ENCODE measurements at places on chromosomes 7 and 10.

- H3K4me3 ChIP-seq, result no peak overlapping the region
- peaks cover 4% of the 10 kb centered on the region for H3K27me3 ChIP-seq
- no peak for DNase-seq
Measured at GRCh38 chr7:38162036-38162435, 16.0 kb upstream of the STARD3NL start.

DNA sequence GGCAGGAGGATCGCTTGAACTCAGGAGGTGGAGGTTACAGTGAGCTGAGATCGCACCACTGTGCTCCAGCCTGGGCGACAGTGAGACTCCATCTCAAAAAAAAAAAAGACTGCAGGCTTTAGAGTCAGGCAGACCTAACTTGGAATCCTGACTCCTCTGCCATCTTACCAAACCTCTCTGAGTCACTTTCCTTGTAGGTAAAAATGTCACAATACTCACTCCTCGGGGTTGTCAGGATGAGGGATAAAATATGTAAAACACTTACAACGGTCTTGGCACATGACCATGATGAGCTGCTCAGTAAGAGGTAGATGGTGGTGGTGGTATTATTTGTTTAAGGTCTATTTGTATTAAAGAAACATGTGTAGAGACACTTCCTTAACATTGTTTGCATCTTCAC, 154.1 kb upstream of the PDE1C start:
- H3K4me3 ChIP-seq, result no peak overlapping the region
- no peaks in the 10 kb centered on the region for H3K4me1 ChIP-seq
- no peak for DNase-seq
- no peak overlapping the region for H3K27ac ChIP-seq
- H3K27me3 ChIP-seq, result peaks cover 4% of the 10 kb centered on the region

GRCh38 chr10:100817268-100817839, 72.0 kb downstream of the PAX2 start:
- H3K4me1 ChIP-seq, result peaks cover 2% of the 10 kb centered on the region
- H3K4me3 ChIP-seq, result no peak overlapping the region
- no peak overlapping the region for H3K27ac ChIP-seq
- DNase-seq, result no peak
- H3K36me3 ChIP-seq, result no peaks in the 10 kb centered on the region
- peaks cover 20% of the 10 kb centered on the region for H3K27me3 ChIP-seq

DNA sequence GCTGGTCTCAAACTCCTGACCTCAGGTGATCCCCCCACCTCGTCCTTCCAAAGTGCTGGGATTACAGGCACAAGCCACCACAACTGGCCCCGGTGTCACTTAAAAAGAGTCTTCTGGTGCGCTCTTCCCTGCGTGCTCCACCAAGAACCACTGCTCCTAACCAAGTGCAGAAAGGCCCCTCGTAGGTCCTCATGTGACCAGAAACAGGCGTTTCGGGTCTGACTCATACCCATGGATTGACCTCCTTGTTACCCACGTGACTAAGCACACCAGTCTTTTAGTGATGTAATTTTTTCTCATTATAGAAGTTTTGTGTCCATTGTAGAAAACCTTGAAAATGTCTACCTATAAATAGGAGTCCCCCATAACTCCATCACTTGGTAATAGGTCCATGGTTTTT, 13.9 kb downstream of the FKBP6 start:
- no peak overlapping the region for H3K27ac ChIP-seq
- no peak overlapping the region for H3K4me3 ChIP-seq
- H3K27me3 ChIP-seq, result peaks cover 7% of the 10 kb centered on the region
- peaks cover 6% of the 10 kb centered on the region for H3K4me1 ChIP-seq

GRCh38 chr10:44300666-44301649, 83.9 kb downstream of the CXCL12 start:
- H3K4me1 ChIP-seq, result no peaks in the 10 kb centered on the region
- no peak for DNase-seq
- no peaks in the 10 kb centered on the region for H3K36me3 ChIP-seq
- no peak overlapping the region for H3K27ac ChIP-seq
- H3K4me3 ChIP-seq, result no peak overlapping the region

GRCh38 chr7:40824461-40824860, 689.7 kb downstream of the SUGCT start:
- no peaks in the 10 kb centered on the region for H3K27me3 ChIP-seq
- DNase-seq, result no peak
- no peak overlapping the region for H3K27ac ChIP-seq
- no peaks in the 10 kb centered on the region for H3K4me1 ChIP-seq
- H3K4me3 ChIP-seq, result no peak overlapping the region

GRCh38 chr10:72259491-72260238, 14.1 kb upstream of the DDIT4 start:
- H3K4me1 ChIP-seq, result peaks cover 45% of the 10 kb centered on the region
- no peak for DNase-seq
- no peaks in the 10 kb centered on the region for H3K36me3 ChIP-seq

All from memory B cell (primary cell).